Activated T-helper 2 cell treated with anti-CD3 and anti-CD28 coated beads, Interferon-gamma antibody, Interleukin-2, Interleukin-4, amounts not matched to agents 10 μg/mL and 5 μg/mL and 100 μg/mL, durations not matched to agents 14 hours and 24 hours and 36 hours (primary cell): ENCODE measurements at places on chromosomes 16 and 17. TPM values are rescaled to one million over a fixed set of nuclear protein-coding genes. Genes with fewer than 3 reads are reported as not detected.
A peak's percentile ranks its signal among the peaks of the same experiment; 100 is the strongest.

DNA sequence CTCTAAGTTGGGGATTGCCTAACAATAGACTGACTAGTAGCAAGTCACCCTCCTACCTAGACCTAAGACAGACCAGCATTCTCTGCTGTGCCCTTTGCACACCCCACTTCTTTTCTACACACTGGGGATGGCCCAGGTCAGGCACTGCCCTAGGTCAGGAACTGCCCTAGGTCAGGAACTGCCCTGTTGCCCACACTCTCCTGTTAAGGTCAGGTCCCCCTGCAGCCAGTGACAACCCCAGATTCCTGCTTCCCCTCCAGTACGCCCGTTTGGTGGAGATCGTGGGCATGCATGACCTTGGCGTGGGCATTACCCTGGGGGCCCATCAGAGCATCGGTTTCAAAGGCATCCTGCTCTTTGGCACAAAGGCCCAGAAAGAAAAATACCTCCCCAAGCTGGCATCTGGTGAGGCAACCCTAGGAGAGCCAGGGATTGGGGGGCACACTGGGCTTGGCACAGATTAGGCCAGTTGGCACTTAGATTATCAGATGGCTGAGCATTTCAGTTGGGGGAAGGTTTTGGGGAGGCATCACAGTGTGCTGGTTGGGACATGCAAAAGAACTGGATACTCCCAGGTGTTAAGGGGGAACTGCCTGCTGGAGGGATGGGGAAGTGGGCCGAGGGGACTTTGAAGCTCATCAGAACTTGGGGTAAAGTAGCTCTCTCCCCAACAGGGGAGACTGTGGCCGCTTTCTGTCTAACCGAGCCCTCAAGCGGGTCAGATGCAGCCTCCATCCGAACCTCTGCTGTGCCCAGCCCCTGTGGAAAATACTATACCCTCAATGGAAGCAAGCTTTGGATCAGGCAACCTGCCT, 1.7 kb downstream of the ACADVL start:
- no peak for DNase-seq
- peak overlapping the region; percentile 99 for H3K4me3 ChIP-seq
- peaks cover 53% of the 10 kb centered on the region for H3K36me3 ChIP-seq
- peaks cover 36% of the 10 kb centered on the region for H3K4me1 ChIP-seq

GRCh38 chr17:45873728-45874127, 20.6 kb upstream of the MAPT start:
- H3K27me3 ChIP-seq, result peaks cover 16% of the 10 kb centered on the region
- peak overlapping the region; percentile 41 for H3K4me3 ChIP-seq
- peak; percentile 14 for DNase-seq

GRCh38 chr16:59478838-59479237, 744.7 kb upstream of the GOT2 start:
- no peak overlapping the region for H3K4me3 ChIP-seq
- H3K4me1 ChIP-seq, result no peaks in the 10 kb centered on the region
- H3K27me3 ChIP-seq, result no peaks in the 10 kb centered on the region
- H3K36me3 ChIP-seq, result no peaks in the 10 kb centered on the region

DNA sequence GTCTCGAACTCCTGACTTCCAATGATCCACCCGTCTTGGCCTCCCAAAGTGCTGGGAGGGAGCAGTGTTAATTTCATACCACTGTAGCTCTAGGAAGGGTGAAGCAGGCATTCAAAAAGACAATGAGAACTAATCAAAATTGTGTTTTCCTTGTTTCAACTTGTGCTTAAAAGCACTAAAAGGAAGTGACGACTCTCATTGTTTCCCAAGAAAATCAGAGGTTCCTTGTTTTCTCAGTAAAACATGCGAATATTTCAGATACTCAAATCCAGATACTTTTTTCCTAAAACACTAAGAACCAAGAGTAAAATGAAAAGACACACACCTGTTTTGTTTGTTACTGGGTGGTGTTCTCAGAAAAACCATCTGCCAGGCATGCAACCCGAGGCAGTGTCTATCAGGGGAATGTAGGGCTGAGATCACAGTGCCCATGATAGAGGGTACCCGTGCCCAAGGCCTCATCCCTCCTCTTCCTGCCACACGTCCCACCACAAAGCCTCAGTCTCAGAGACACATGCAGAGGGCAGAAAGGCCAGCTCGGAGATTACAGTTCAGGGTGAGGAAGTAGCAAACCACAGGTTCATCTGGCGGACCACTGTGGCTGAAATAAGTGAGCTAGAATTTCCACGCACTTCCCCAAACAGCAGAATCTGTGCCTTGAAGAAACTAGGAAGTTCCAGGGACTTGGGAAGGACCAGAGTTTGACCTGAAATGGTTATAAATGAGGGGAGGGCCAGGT, 33.7 kb downstream of the GINS3 start:
- no peak overlapping the region for H3K4me3 ChIP-seq
- no peak overlapping the region for H3K27ac ChIP-seq
- no peaks in the 10 kb centered on the region for H3K36me3 ChIP-seq
- H3K4me1 ChIP-seq, result peaks cover 18% of the 10 kb centered on the region
- DNase-seq, result peak; percentile 22
- H3K27me3 ChIP-seq, result peaks cover 31% of the 10 kb centered on the region

DNA sequence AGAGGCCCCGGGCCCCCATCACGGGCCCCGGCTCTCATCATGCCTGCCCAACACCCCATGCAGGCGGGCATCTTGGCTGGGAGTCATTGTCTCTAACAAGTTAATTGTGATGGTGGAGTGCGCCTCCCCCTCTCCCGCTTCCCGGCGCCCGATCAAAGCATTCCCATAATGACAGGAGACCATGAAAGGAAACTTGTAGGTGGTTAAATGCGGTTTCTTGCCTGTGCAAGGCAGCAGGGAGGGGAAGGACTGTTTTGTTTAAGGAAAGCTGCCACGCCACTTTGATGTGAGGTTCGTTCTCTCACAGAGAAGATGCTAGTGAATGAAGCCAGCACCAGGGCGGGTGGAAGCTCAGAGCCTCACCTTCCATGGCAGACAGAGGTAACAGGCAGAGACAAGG, 45.4 kb downstream of the C16orf78 start:
- H3K27me3 ChIP-seq, result no peaks in the 10 kb centered on the region
- H3K4me1 ChIP-seq, result no peaks in the 10 kb centered on the region
- H3K36me3 ChIP-seq, result no peaks in the 10 kb centered on the region
- no peak overlapping the region for H3K27ac ChIP-seq
- H3K4me3 ChIP-seq, result no peak overlapping the region
- DNase-seq, result no peak

- H3K4me3 ChIP-seq, result no peak overlapping the region
- H3K27me3 ChIP-seq, result no peaks in the 10 kb centered on the region
- H3K4me1 ChIP-seq, result no peaks in the 10 kb centered on the region
- no peak overlapping the region for H3K27ac ChIP-seq
Observed at GRCh38 chr16:65825191-65825856, 541.2 kb upstream of the CDH5 start.

GRCh38 chr16:88558457-88559442, 11.5 kb upstream of the ZC3H18 start:
- peaks cover 2% of the 10 kb centered on the region for H3K4me1 ChIP-seq
- H3K27me3 ChIP-seq, result no peaks in the 10 kb centered on the region
- H3K36me3 ChIP-seq, result no peaks in the 10 kb centered on the region
- no peak overlapping the region for H3K27ac ChIP-seq
- DNase-seq, result no peak

DNA sequence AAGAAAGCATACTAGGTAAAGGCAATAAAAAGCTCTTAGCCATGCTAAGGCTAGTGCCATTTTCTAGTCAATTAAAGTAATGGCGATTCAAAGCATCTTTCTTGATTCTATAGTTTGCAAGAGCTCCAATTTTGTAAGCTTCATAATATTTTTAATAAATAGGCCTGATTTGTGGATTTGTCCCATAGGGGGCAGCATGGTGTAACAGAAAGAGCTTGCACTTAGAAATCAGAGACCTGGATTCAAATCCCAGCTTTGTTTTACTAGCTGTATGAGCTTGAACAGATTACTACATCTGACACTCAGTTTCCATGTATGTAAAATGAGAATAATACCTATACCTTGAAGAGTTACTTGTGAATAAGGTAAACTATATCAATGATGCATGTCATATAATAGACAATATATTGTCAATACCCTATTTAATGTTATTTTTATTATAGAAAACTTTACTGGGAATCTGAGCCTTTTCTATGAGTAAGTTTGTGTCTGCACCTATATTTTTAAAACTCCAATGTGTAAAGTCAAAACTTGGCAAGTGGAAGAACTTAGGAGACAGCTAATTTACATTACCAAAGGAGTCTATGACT, 93.6 kb upstream of the NOG start:
- peaks cover 8% of the 10 kb centered on the region for H3K27me3 ChIP-seq
- no peak overlapping the region for H3K27ac ChIP-seq
- H3K4me3 ChIP-seq, result no peak overlapping the region
- no peaks in the 10 kb centered on the region for H3K4me1 ChIP-seq
- no peak for DNase-seq

DNA sequence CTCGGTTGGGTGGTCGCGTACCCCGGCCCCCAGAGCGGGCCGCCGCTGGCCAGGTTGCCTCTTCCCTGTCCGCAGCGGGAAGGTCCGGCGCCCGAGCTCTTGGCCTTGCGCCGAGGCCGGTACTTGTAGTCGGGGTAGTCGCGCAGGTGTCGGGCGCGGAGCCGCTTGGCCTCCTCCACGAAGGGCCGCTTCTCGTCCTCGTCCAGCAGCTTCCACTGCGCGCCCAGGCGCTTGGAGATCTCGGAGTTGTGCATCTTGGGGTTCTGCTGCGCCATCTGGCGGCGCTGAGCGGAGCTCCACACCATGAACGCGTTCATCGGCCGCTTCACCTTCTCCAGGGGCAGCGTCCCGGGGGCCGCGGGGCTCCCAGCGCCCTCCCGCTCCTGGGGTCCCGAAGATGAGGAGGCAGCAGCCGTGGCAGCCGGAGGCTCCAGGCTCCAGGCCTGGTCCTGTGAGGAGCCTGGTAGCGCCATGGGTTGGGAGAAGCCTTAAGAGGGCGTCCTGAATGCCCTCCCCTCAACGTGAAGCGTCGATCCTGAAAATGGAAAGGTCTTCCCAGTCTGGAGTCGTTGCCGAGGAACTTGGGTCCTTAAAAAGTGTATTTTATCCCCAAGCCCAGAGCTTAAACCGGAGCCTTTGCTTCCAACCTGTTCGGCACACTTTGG, 558 bp downstream of the SOX15 start:
- peak; percentile 52 for DNase-seq
- peaks cover 8% of the 10 kb centered on the region for H3K4me1 ChIP-seq
- H3K27me3 ChIP-seq, result no peaks in the 10 kb centered on the region
- peaks cover 76% of the 10 kb centered on the region for H3K36me3 ChIP-seq
- no peak overlapping the region for H3K27ac ChIP-seq

LITAFD gene
- total RNA-seq, result not detected in 2 replicates

OR1A1 gene
- total RNA-seq, result not detected in 2 replicates

NPIPA8 gene
- total RNA-seq, result 0.55 and 0.91 TPM in 2 replicates

LLGL2 gene
- 12.1 and 13.5 TPM in 2 replicates for total RNA-seq

PYY gene
- 0.18 TPM in 1 of 2 replicates, not detected in the other for total RNA-seq

KRTAP17-1 gene
- not detected in 2 replicates for total RNA-seq

MGAT5B gene
- 0.55 TPM in 2 replicates for total RNA-seq

JPH3 gene
- 0.11 and 0.16 TPM in 2 replicates for total RNA-seq

KRT39 gene
- total RNA-seq, result not detected in 2 replicates

LPCAT2 gene
- total RNA-seq, result 4.1 and 4.7 TPM in 2 replicates
